ENCODE measurements at places on chromosomes 1 and 21. TPM values are rescaled to one million over a fixed set of nuclear protein-coding genes. Genes with fewer than 3 reads are reported as not detected.

DNA sequence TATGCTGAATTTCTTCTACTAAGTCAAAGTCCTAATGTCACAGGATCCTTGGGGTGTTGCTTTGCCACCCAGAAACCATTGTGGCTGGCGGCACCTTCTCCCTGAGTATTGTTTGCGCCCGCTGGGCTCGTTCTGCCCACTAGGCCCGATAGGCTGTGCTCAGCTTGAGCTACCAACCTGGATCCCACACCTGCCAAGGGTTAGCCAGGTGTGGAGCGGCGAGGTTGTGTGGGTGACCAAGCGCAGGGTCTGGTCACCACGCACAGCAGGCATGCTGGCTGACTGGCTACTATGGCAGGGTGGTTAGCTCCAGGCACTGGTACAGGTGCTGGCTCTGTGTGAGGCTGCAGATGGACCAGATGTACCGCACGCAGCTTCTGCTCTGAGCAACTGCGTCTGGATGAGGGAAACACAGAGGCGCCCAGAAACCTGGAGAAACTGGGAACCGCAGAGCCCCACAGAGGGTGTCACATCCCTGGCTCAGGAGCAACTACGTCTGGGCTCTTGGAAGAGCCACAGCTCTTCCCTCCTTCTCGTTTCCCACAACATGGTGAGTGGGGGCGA lies 50.3 kb upstream of the SCYL3 start:
- H3K27ac ChIP-seq: no peak overlapping the region
- DNase-seq: no peak
- no peak overlapping the region for H3K4me3 ChIP-seq
- no peaks in the 10 kb centered on the region for H3K36me3 ChIP-seq
- H3K4me1 ChIP-seq: no peaks in the 10 kb centered on the region

DNA sequence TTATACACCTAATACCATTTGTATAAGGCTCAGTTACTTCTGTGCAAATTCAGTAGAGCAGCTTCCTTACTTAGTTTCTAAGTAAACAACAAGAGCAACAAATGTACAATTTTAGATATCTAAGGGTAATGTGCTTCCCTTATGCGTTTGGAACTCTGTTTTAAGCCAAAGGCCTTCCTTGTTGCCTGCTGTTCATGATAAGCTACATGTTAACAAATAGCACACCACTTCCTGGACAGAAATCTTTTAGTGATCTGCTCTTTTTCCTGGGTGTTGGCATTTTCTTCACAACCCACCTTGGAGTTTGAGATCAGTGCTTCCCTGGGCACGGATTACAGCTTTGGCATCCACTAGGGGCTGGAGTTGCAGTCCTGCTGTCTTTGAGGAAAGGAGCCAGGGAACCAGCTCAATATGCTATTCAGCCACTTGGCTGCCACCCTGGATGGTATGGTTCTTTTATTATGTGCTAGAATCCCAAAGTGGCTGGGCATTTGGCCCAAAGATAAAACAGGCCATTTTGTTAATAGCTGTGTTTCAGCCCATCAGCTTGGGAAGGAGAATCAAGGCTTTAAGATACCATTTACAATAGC lies 55.6 kb upstream of the ADAR start:
- no peak overlapping the region for H3K4me3 ChIP-seq
- H3K27me3 ChIP-seq: peaks cover 9% of the 10 kb centered on the region

DNA sequence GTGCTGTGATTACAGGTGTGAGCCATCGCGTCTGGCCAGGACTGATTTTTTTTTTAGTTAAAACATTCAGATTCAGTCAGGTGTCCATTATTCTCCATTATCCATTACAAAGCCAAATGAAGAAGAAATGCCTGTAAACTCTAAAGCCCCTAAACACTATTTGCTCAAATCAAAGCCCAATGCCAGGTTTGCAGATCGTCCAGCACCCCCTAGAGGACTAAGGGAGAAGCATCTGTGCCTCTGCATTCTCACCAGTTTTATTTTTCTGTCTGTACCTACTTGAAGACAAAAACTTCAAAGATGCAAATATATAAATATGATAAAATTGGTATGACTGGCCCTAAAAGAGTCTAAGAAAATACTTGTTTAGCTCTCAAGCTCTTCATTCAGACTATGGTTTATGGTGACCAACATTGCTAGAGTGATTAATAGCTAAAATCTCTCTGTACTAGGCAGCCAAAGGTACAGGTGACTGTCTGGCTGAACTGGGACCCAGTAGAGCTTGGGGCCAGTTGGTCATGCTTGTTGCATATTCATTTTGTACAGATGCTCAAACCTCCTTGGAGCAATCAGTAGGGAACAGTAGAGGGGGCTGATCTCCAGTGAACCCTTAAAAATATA lies 138.4 kb downstream of the SYT2 start:
- no peak overlapping the region for H3K4me3 ChIP-seq
- no peaks in the 10 kb centered on the region for H3K27me3 ChIP-seq
- peaks cover 3% of the 10 kb centered on the region for H3K4me1 ChIP-seq
- no peak overlapping the region for H3K27ac ChIP-seq

DNA sequence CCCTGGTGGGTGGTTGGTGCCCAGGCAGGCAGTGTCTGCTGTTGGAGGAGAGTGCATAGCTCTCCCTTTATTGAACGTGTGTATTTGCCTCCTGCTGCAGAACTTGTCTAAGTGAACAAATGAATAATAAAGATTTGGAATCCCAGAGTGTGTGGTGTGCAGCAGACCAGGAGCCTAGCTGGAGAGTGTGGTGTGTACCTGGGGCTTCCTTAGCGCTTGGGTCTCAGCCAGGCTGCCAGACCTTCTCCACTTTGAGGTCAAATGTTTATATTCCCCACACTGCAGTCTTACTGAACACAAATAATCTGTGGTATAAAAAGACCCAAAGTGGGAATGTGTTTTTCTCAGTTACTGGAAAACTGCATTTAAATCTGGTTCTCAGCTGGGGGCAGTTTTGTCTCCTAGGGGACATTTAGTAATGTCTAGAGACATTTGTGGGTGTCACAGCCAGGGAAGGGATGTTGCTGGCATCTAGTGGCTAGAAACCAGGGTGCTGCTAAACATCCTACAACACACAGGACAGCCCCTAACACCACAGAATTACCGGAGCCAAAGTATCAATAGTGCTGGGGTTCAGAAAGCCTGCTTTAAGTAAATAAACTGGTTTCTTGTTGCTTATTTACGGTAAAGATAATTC lies 23.6 kb downstream of the SLC37A1 start:
- peaks cover 2% of the 10 kb centered on the region for H3K36me3 ChIP-seq
- H3K4me3 ChIP-seq: no peak overlapping the region
- no peaks in the 10 kb centered on the region for H3K27me3 ChIP-seq
- H3K4me1 ChIP-seq: peaks cover 12% of the 10 kb centered on the region
- no peak overlapping the region for H3K27ac ChIP-seq

DNA sequence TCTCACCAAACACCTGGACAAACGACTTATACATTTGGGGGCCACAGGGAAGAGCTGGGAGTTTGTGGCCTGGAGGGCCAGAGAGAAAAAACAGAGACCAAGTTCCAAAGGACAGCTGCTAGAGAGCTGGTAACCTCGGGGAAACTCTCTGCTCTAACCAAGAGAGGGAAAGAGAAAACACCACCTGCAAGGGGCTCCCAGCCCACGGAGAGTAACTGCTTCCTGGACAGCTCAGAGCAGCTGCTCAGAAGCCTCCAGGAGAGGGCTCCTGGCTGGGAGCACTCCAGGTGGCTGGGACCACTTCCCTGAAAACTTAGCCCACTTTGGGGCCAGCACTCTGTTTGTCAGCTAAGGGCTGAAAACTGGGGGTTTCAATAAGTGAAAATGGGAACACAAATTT lies 154.8 kb upstream of the GRIK3 start:
- H3K27ac ChIP-seq: no peak overlapping the region
- no peaks in the 10 kb centered on the region for H3K36me3 ChIP-seq
- H3K4me3 ChIP-seq: no peak overlapping the region
- no peaks in the 10 kb centered on the region for H3K4me1 ChIP-seq

- peaks cover 2% of the 10 kb centered on the region for H3K36me3 ChIP-seq
- no peak overlapping the region for H3K4me3 ChIP-seq
- DNase-seq: no peak
These were observed 139.5 kb upstream of the SAMSN1 start for GRCh38 chr21:14685568-14685967.

- H3K36me3 ChIP-seq: no peaks in the 10 kb centered on the region
- H3K27ac ChIP-seq: no peak overlapping the region
- H3K4me3 ChIP-seq: no peak overlapping the region
- DNase-seq: no peak
- H3K27me3 ChIP-seq: no peaks in the 10 kb centered on the region
These were observed 13.4 kb upstream of the ODF2L start for GRCh38 chr1:86409416-86410021.

- no peak for DNase-seq
- no peaks in the 10 kb centered on the region for H3K36me3 ChIP-seq
- no peak overlapping the region for H3K27ac ChIP-seq
- H3K27me3 ChIP-seq: peaks cover 14% of the 10 kb centered on the region
- peaks cover 6% of the 10 kb centered on the region for H3K4me1 ChIP-seq
These were observed 67.8 kb downstream of the RNF220 start for GRCh38 chr1:44472620-44473525.

DNA sequence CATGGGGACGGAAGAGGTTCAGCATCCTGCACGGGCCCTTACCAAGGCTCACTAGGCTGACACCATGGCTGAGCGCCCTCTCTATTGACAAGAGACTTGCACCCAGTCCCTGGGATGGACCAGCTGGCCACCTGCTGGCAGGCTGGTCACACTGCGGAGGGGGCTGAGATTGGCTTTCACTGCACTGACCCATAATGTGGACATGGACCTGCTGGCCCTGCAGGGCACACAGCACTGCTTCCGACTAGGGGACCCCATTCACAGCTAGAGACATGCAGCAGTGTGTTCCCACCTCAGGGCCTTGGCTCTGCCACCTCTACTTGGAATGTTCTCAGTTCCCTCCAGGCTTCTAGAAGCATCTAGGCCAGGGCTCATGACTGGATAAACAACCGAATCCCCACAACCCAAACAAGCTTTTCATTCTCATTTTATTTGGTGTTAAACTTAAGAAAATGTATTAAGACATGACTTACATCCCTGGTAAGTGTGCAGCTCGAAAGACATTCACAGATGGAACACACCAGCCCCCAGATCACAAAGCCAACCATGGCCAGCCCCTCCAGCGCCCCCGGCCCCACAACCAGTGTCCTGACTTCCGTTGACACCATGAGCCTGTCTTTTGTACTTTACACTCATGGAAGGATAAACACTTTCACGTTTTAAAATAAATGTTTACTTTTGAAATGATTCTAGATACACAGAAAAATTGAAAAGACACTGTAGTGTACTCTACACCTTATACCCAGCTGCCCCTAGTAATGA lies 9.3 kb upstream of the SRARP start:
- H3K4me3 ChIP-seq: no peak overlapping the region
- H3K4me1 ChIP-seq: no peaks in the 10 kb centered on the region
- H3K27ac ChIP-seq: no peak overlapping the region
- no peaks in the 10 kb centered on the region for H3K36me3 ChIP-seq
- DNase-seq: peak; percentile 70

DNA sequence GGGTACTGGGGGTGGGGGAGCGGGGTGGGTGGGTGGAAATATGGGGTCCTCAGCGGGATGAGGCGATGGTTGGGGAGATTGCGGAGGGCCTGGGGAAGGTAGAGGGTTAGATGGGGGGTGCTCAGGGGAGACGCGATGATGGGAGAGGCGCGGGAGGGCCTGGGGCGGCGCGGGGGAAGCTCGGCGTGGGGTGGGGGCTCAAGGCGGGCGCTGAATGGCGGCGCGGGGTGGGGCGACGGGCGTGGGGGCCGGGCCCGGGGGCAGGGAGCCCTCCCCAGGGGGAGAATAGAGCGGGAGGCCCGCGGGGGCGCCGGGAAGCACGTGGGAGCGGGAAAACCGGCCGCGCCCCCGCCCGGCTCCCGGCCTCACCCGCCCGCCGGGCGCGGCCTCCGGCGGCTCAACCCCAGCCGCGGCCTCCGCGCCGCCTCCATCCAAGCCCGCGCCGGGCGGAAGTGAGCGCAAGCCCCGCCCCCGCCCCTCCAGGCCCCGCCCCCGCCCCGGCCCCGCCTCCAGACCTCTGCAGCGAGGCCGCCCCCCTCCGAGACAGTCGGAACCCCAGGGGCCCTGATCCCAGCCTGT lies at the start of gene FAAP20:
TSS of gene FAAP20 (minus strand) at position 454 of the 579 bp plus-strand sequence. CDS start at position 431, 23 bp downstream.
- no peaks in the 10 kb centered on the region for H3K27me3 ChIP-seq
- peak within 1 kb of the TSS; percentile 83 for H3K4me3 ChIP-seq
- H3K36me3 ChIP-seq: peaks cover 3% of the 10 kb centered on the region
- H3K4me1 ChIP-seq: peaks cover 31% of the 10 kb centered on the region

DNA sequence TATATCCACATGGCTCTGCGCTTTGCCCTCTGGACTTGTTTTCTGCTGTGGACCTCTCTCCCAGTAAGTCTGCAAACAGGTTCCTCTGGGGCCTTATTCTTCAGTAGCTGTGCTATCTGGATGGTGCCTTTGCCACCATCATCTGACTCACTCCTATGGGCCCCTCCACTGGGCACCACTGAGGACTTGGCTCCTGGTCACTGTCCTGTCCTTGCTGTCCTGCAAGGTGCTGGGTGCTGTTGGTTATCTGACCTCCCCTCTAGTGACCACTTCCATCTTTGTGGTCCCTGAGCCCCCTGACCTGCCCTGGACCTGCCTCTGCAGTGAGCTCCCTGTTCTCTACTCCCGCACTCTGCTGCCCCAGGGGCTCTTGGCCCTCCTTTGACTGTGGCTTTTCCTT lies 6.7 kb downstream of the CNIH3 start:
- no peak overlapping the region for H3K4me3 ChIP-seq
- peaks cover 42% of the 10 kb centered on the region for H3K27me3 ChIP-seq
- no peak for DNase-seq

DNA sequence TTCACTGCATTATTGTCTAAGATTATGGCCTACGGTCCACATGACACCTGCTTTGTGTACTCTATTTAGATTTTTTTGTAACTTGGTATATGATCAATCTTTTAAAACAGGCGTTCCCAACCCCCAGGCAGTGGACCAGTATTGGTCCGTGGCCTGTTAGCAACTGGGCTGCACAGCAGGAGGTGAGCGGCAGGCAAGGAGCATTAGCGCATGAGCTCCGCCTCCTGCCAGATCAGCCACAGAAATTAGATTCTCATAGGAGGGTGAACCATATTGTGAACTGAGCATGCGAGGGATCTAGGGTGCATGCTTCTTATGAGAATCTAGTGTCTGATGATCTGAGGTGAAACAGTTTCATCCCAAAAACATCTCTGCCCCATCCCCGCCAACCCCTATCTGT lies 228.4 kb upstream of the NR5A2 start:
- no peak overlapping the region for H3K4me3 ChIP-seq
- H3K27ac ChIP-seq: no peak overlapping the region
- H3K27me3 ChIP-seq: peaks cover 9% of the 10 kb centered on the region
- H3K4me1 ChIP-seq: no peaks in the 10 kb centered on the region
- DNase-seq: no peak

GRCh38 chr1:9345922-9346321 lies 53.2 kb downstream of the SPSB1 start:
- H3K27me3 ChIP-seq: no peaks in the 10 kb centered on the region
- DNase-seq: no peak
- no peaks in the 10 kb centered on the region for H3K36me3 ChIP-seq
- H3K4me3 ChIP-seq: no peak overlapping the region

DNA sequence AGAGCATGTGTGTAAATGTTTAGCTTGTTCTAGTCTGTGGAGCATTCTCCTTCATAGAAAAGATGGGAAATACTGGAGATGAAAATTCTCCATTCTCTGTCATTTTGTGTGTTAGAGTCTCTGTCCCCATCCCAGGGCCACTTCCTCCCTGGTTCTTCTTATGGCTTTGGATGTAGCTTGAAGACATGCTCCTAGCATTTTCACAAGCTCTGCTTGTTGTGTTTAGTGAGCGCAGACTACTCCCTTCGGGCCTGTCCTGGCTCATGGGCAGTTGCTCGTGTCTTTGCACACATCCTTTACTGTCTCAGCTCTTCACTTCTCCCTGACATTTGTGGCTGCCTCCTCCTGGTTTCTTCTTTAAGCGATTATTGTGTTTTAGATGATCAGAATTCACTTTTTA lies 30.4 kb downstream of the MAPKAPK2 start:
- no peak for DNase-seq
- H3K4me1 ChIP-seq: peaks cover 77% of the 10 kb centered on the region
- no peak overlapping the region for H3K4me3 ChIP-seq
- H3K27ac ChIP-seq: peak overlapping the region; percentile 79
- H3K36me3 ChIP-seq: no peaks in the 10 kb centered on the region

Gene BLACAT1
- total RNA-seq: not detected

Gene IRF6
- total RNA-seq: 1.2 TPM

Gene TRIM63
- total RNA-seq: 0.18 TPM
